ENCODE measurements at places on chromosomes 12 and 14.

GRCh38 chr14:103317976-103318580, 16.0 kb upstream of the EIF5 start:
- no peak for DNase-seq

- peak; percentile 6 for DNase-seq
Observed at GRCh38 chr14:94049625-94050023, 23.5 kb downstream of the OTUB2 start.

- DNase-seq = no peak
Observed at GRCh38 chr14:93970965-93971634, 5.3 kb downstream of the ASB2 start.

GRCh38 chr12:19688532-19688931, 249.2 kb downstream of the AEBP2 start:
- DNase-seq = peak; percentile 55

GRCh38 chr14:101120641-101121507, 217.4 kb upstream of the RTL1 start:
- no peak for DNase-seq

GRCh38 chr12:122088179-122088810, 9.7 kb downstream of the MLXIP start:
- DNase-seq = no peak

DNA sequence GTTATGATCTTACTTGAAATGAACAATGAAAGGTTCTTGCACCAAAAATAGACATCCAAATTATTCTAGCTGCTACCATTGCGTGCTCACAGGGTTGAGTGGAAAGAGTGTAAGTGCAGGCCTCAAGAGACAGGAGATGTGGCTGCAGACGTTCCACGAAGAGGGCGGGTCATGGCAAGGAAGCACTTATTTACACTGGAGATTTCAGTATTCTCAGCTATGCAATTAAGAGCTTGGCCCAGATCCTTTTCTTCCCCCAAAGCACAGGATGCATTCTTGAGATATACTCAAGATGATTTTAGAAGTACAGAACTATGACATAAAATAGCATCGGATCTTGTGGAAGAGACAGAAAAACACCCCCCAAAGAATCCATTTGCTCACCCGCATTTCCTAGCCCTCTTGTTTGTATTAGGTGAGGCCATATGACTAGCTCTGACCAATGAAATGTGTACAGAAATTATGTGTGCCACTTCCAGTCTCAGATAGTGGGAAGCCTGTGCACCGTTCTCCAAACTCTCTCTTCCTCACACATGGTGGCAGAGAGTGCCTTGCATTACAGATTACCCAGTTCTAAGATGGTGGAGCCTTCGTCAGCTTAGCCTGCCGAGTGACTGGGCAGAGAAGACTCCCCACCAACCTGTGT, 261.4 kb downstream of the TTC8 start:
- peak; percentile 87 for DNase-seq

- no peak for DNase-seq
Observed at GRCh38 chr14:36363704-36364103, 43.3 kb upstream of the MBIP start.

Data from right hindlimb (tissue), 1 donor.